GM04504 (cell line): ENCODE measurements at places on chromosomes 4 and X.

- no peak for DNase-seq
Measured at GRCh38 chr4:62601737-62602136, 1401.6 kb downstream of the ADGRL3 start.

- DNase-seq = no peak
Measured at GRCh38 chr4:139374251-139374650, 72.0 kb upstream of the NDUFC1 start.

DNA sequence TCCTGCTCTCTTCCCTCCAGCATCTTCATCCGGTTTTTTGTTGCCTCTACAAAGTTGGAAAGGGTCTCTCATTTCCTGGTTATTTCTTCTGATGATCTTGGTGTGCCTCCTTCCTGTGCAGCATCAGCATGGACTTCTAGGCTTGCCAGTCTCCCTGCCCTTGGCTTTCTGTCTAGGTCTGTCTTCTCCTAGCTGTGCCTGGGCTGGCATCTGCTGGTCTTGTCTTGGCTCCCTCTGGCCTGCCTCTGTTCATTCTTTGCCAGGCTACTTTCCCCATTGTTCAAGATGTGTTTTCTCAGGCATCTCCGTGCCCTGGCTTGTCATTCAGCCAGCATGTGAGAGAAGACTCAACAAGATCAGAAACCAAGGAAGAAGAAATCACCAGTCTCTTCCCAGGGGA is 9.7 kb downstream of the ZNF275 start:
- DNase-seq = no peak

GRCh38 chrX:123313486-123313885 is 129.4 kb downstream of the GRIA3 start:
- DNase-seq = no peak

DNA sequence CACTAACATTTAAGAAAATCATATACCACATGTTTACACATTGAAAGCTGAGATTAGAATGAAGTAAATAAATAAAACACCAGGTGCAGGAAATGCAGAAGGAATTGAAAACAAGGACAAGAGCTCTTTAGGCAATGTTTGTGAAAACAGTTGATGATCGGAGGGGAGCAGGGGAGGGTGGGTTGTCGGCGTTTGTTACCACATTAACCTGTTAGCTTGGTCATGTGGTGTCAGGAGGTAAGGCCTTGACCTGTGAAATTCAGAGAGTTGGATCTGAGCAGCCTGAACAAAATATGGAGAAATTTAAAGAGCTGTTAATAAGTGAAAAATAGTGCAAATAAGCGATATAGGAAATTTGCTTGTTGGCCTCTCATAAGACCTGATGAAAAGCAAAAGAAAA is 759.9 kb downstream of the PDHA2 start:
- no peak for DNase-seq

GRCh38 chr4:145934434-145935047 is 4.1 kb downstream of the ZNF827 start:
- DNase-seq = no peak

DNA sequence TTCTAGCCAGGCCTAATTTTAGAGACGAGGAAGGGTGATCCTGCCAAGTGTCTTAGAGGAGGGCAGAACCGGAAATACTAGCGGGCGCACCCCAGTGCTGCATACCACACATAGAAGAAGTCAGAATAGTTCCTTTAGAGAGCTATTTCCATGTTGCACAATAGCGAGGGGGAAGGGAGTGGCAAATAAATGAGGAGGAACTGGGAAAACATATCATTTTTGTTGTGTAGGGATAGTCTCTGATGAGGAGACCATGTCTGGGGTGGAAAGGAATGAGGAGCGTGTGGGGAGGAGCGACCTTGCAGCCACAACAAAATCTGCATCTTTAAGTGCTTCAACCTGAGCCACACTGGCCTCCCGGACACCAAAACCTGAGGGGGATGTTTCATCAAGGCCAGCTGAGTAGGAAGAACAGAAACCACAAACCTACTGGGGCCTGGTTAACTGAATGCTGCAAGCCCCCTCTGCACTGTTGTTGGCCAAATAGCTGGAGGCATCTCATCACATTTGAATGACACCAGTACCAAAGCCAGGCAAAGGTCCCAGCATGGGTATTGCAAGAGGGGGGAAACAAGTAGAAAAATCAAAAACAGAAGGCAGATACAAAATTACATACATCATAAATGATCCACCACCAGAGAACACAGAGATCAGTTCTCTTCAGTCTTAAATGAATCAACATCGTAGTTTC is 26.7 kb upstream of the C1QTNF7 start:
- peak; percentile 64 for DNase-seq

DNA sequence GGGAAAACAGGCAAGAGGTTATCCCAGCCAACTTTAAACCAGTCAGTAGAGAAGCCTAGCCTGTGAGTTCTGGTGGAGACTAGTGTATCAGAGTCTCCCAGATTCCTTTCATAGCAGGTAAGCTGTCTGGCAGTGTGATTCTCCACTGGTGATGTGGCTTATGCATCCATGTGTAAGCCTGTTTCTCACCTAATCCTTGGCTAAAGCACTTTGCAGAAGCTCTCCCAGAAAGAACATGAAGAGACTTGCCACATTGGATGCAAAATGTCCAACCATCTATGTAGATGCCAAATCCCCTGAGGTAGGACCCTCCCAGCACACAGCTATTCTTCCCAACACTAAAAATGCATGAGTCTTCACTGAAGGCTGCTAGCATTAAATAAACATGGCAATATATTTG is 111.7 kb downstream of the CHRNA9 start:
- DNase-seq = no peak

DNA sequence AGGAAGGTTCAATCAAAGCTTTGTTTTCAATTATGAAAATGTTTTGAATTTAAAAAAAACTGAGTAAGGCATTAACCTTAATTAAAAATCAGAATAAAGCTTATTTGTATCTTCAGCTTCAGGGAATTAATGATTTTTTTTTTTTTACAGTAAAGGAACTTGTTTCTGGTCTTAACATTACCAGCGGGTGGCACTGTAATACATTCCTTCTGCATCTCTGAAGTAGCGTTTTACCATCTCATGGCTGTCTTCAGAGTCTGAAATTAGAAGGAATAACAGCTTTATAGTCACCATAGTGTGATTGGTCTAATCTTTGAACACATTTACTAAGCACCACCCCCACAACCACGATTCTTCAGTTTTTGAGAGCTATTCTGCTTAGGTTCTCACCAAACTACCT is 102.6 kb downstream of the IL1RAPL2 start:
- DNase-seq = peak; percentile 1

GRCh38 chr4:184255361-184255760 is 37.7 kb upstream of the ENPP6 start:
- no peak for DNase-seq

GRCh38 chr4:153154007-153154975 is 50.0 kb upstream of the TRIM2 start:
- DNase-seq = no peak

DNA sequence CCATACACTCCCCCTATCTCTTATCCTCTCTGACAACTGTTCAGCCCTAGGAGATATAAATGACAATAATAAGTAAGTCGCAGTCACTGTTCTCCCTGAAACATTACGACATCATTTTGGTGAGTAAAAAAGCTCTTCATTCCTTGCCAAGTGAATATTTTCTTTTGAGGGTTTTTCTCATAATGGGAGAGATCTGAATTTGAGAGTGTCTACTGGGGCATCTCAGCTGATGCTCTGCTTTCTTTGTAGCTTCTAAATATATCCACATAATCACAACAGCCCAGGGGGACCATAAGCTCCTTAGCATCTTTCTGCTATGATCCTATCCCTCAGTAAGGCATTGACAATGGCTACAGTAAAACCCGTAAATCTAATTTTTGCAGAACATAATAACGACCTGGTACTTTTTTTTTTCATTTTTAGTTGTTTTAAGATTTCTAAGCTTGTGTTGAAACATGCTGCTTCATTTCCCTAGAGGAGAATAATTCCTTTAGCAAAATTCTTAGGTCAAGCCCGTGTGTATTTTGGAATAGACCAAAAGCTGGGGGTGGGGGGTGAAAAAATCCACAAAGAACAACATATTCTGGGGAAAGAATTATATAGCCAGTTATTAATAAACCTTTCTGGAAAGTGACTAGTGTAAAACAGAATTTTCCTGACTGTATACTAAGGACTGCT is 78.1 kb upstream of the GPM6B start:
- no peak for DNase-seq
